ENCODE measurements at places on chromosomes 1 and 21.

- no peak for DNase-seq
Measured at GRCh38 chr1:67627336-67627735, 57.7 kb upstream of the GADD45A start.

- DNase-seq, result no peak
Measured at GRCh38 chr1:65235867-65236805, 73.2 kb upstream of the DNAJC6 start.

DNA sequence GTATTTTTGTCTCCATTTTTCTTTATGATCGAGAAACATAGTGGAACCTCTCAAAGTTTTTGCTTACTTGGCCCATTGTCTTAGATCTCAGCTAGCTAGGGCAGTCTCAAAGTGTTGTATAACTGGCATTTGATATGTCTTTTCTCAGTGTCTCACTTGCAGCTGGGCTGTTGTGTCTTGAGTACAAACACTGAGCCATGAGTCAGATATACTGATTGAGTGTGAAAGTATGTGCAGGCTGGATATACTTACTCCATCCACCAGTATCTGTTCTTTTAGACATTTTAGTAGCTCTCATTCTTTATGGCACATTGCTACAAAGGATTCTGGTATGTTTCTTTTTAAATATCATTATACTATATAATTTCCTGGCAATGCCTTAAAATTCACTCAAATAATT, 14.3 kb upstream of the GPR52 start:
- no peak for DNase-seq

- no peak for DNase-seq
Measured at GRCh38 chr1:10084045-10084444, 51.3 kb downstream of the UBE4B start.

GRCh38 chr1:152681616-152682015, 4.3 kb upstream of the LCE2B start:
- no peak for DNase-seq

GRCh38 chr1:80594013-80594412, 1206.7 kb upstream of the ADGRL2 start:
- no peak for DNase-seq

- no peak for DNase-seq
Measured at GRCh38 chr1:6208723-6209660, 3.1 kb downstream of the RNF207 start.

DNA sequence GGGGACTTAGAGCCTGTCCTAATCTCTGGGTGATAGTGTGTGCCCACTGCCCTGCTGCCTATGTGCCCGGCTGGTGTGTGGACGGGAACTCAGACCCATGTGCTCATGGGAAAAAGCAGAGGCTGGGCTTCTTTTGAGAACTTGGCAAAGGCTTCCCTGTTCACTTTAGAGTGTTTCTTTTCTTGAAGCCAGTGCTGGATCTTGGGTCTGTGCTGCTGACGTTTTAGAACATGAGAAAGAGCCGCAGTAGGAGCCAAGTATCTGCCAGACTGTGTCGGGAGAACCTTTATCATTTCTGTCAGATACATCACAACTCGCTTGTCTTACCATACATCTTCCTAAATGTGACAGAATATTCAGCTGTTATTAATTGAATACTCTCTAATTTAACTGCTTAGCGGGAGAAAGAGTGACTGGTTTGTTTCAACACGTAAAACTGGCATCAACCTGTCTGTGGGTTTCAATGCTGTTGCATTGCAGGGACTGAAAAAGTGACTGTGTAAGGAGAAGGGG, 195.2 kb downstream of the PBX1 start:
- no peak for DNase-seq

DNA sequence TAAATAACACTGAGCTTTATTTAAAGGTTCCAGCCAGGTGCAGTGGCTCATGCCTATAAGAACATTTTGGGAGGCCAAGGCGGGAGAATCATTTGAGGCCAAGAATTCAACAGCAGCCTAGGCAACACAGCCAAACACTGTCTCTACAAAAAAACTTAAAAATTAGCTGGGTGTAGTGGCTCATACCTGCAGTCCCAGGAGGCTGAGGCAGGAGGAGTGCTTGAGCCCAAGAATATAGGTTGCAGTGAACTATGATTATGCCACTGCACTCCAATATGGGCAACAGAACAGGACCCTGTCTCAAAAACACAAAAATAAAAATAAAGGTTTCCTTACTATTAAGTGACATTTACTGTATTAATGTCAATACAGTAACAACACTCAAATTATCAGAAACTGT, 2.1 kb downstream of the TAF12 start:
- DNase-seq, result peak; percentile 13

DNA sequence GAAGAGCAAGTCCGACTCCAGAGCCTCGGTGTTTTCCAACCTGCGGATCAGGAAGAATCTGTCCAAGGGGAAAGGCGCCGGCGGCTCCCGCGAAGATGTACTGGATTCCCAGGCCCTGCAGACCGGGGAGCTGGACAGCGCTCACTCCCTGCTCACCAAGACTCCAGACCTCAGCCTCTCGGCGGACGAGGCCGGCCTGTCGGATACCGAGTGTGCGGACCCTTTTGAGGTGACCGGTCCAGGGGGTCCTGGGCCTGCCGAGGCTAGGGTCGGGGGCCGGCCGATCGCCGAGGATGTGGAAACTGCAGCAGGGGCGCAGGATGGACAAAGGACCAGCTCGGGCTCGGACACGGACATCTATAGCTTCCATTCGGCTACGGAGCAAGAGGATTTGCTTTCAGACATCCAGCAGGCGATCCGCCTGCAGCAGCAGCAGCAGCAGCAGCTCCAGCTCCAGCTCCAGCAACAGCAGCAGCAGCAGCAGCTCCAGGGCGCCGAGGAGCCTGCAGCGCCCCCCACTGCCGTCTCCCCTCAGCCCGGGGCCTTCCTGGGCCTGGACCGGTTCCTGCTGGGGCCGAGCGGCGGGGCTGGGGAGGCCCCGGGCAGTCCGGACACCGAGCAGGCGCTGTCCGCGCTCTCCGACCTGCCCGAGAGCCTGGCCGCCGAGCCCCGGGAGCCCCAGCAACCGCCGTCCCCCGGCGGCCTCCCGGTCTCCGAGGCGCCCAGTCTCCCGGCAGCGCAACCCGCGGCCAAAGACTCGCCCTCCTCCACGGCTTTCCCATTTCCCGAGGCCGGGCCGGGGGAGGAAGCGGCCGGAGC, 827 bp downstream of the FMN2 start:
- no peak for DNase-seq

GRCh38 chr1:196774603-196775002, at the start of gene CFHR3:
TSS of gene CFHR3 (plus strand) at chr1:196774840. CDS start at chr1:196774887, 47 bp downstream.
- DNase-seq, result no peak

DNA sequence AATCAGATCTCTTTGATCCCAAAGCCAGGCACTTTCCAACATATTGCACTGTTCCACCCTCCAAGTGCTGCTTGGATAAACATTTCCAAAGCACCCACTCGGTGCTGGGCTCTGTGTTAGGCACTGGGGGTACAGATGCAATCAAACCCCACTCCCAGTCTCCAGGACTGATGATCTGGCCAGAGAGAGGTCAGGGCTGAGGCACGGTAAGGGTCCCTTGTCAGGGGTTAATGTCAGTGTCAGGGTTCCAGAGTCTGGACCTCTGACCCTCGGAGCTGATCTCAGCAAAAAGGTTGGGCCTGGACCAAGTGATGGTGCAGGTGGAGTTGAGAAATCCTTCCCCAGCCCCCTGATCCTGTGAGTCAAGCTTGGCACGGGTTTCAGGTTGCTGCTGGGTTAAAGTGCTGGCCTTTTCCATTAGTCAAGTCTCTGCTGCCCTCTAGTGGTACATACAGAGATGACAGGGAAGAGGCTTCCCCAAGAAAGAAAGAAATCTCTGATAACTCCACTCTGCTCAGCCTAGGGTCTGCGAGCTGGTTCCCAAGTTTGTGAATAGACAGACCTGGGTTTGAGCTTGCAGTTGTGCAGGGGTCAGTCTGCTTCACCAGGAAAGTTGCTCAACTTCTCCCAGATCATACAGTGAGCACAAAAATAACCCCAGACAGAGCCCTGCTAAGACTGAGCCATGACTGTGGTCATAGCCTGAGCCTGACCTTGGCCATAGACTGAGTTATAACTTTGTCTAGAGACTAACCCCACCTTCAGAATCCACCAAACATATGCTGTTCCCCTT, 74.6 kb downstream of the DMRTA2 start:
- DNase-seq, result no peak

- DNase-seq, result no peak
Measured at GRCh38 chr1:165328136-165328535, 28.4 kb downstream of the LMX1A start.

- no peak for DNase-seq
Measured at GRCh38 chr1:183694066-183694465, 41.0 kb upstream of the APOBEC4 start.

DNA sequence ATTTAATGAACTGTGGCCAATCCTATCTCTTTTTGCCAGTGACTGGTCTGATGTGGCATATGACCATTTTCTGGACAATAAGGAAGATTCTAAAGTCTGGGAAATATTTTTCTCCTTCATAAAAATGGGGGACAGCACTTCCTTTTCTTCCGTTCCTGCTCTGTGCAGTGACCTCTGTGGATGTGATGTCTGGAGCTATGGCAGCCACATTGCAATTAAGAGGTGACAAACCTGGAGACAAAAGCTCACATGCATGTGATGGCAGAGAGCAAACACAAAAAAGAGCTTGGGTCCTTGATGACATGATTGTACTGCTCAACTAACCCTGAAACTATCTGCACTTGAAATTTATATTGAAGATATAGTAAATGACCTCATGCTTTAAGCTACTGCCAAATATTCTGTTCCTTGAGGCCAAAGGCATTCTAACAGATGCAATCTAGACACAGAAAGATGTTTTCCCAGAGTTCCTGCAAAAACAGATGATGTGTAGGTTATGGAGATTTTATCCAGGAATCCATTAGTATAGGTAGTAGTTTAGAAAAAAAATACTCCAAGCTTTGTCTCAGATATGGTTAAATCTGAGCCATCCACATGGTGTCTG, 2.2 kb upstream of the MAGI3 start:
- DNase-seq, result no peak

DNA sequence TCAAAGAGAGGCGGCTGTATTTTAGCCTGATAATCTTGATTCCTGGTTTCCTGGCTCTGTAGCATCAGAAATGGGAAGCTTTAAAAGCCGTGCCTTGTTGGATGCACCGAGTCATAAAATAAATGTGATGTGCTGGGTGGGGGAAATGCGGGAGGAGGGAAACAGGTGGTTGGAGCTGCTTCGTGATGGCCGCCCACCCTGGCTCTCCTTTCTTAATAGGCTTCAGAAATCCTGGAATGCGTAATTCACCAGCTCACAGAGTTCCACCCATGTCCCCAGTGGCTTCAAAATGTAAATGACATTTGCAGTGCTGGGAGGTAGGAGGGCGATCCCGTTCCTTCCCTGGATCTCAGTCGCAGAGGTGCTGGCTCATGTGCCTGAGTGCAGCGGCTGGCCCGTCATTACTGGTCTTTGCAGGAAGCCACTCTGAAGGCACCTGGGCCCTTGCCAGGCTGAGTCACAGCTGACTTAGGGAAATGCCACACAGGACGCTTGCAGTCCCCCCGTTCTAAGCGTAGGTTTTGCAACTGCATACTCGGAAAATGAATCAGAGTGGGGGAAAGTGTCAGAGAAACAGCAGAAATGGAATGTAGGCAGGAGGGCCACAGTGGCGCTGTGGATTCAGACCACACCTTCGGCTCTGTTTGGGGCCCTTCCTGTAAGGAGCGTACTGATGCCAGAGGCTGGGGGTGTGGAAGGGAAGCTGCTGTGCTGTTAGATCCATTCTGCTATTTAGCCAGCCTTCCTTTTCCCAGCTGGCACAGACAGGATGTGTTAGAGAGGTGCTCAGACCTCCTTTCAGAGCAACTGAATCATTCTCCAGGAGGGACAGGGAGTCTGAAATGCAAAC, 37.6 kb downstream of the GALNT2 start:
- peak; percentile 31 for DNase-seq

- no peak for DNase-seq
Measured at GRCh38 chr1:37845786-37846185, 13.6 kb downstream of the MTF1 start.

- DNase-seq, result no peak
Measured at GRCh38 chr21:46386734-46387088, 62.8 kb downstream of the PCNT start.

- DNase-seq, result no peak
Measured at GRCh38 chr1:34850382-34850781, 9.2 kb downstream of the SMIM12 start.

GRCh38 chr21:45175326-45176095, 101.1 kb downstream of the ADARB1 start:
- DNase-seq, result no peak

- DNase-seq, result no peak
Measured at GRCh38 chr1:119139857-119140176, 636 bp downstream of the WARS2 start.

DNA sequence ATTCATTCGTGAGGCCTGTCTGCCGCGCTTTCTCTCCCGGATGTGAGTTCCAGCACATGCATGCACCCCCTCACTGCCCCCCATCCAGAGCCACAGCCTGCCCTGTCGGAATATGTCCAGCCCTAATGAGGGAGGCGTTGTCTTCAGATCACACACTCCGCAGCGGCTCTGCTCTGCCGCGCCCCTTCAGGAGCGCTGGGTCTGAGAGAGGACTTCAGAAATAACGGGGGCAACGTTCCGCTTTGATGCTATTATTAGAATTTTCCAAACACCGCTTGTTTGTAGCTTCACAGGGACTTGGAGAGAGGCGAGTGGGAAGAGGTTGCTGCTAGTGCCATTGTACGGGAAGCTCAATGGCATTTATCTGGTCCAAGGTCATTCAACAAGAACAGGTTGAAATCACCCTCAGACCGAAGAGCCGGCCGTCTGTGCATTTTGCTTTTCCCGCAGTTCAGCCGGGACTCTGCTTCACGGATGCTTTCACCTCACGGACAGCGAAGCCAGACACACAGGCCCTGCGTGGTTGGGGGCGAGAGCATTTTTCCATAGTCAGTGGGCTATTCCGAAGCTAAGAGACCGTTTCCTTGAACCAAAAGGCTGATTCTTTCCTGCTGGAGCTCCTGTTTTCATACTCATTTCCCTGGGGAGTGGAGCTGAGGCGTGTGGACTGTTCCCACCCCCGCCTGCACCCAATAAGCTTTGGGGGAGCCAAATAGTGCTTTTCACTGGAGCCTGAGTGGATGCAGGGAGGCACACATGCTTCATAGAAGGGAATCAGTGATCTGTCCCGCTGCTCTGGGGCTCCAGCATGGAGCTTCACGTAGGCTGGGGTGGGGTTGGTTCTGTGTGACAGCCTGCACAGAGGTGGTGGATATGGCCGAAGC, 69.7 kb downstream of the GALNT2 start:
- no peak for DNase-seq

DNA sequence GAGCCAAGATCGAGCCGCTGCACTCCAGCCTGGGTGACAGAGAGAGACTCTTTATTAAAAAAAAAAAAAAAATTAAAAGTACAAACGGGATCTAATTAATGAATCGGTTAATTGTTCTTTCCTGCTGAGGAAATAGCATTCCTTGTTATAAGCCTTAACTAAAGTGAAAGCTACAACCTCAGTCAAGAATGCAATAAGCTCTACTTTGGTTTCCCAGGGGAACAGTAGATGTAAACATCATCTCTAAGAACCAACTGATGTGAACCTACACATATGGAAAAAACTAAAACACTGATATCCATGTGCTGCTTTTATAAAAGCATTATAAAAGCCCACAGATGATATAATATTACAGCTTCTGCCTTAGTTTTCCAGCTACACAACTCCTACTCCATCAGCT, 41.9 kb downstream of the LPGAT1 start:
- no peak for DNase-seq
